ENCODE measurements at places on chromosomes 13 and 19.

- DNase-seq = no peak
These were observed 6.8 kb upstream of the ZNF561 start for GRCh38 chr19:9627856-9628255.

DNA sequence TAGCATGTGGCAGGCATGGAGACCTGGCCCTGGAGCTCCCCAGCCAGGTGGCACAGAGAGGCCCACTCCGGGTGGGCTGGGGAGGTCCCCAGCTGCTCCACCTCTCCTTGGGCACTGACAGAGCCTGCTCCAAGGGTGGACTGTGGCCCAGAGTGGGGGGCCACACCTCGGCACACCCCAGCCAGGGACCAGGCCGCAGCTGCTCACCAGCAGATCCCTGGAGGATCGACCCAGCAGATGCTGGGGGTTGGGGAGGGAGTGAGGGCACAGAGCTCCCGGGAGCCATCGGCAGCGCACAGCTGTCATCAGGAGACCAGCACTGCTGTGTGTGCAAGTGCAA, 72.0 kb upstream of the KCTD15 start:
- DNase-seq = no peak

GRCh38 chr13:36328821-36329220, 17.4 kb downstream of the SPART start:
- no peak for DNase-seq

DNA sequence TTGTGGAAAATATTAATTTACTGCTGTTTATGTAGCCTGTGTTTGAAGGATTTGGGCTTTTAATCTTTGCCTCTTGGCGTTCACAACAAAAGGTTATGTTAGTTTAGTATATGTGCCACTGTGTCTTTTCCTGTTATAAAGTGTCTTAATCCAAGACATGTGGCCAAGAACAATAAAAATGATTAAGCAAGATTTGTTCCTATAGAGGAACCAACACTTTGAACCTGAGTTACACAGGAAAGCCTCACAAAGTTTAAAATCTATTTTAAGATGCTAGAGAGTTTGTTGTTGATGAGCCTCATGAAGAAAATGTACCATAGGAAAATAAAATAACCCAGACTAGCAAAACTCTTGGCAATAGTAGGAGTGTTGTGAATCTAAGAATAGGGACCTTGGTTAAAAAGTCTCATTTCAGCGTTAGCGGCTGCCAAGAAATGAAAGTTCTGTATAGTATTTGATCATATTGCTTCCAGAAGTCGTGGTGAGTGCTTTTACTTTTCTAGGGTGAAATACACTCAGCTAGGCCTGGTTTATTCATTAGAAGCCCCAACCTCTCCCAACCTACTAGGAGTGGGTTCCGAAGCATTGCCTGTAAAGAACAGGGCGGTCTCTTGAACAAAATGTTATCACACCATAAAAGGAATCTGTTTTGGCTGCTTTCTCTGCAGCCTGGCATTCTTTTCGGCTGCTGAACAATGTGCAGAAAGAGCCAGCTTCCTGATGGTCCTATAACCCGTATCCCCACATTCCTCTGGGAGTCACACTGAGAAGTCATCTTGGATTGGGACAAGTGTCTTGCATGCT, 102.6 kb downstream of the LRCH1 start:
- DNase-seq = no peak

DNA sequence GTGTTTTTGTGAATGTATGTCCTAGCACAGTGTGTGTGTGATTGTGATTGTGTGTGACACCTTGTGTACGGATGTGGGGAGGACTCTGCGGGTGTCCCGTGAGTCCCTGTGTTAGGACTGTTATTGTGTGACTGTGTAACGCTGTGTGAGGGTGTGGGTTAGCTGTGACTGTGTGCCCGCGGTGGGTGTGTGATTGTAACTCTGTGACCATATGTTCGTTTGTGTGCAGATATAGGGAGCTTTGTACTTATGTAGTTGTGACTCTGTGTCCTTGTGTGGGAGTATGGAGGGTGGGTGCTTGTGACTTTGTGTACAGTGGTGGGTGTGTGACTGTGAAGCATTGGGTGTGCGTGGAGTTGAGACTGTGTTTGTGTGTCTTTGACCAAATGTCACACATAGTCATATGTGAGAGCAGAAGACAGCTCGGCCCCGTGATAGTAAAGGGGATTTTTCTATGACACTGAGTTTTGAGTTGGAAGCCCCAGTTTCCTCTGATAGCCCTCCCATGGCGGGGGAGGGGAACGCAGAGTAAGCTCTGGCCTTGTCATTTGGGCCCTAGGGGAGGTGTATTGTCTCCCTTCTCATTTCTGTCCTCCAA, 949 bp upstream of the ZNF260 start:
- DNase-seq = peak; percentile 69

DNA sequence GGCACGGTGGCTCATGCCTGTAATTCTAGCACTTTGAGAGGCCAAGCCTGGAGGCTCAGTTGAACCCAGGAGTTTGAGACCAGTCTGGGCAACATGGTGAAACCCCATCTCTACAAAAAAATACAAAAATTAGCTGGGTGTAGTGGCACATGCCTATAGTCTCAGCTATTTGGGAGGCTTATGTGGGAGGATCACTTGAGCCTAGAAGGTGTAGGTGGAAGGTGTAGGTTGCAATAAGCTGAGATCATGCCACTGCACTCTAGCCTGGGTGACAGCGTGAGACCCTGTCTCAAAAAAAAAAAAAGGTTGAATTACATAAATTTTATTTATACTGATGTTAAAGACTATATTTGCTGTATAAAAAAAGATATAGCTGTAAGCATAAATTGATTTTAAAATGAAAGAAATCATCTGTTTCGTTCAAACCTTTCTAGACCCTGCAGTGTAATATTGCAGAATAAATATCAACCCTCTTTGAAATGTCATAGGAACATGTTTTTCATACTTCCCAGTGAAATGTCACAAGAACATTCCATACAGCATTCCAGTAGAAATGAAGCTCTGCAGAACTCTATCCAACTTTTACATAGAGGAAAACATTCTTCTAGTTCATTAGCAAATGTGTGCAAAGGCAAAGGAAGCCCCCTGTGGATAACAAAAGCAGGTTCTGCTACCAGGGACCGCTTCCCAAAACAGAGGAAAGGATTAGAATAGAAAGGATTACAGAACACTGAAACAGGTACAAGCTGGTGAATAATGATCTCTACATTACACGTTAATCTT, 76.0 kb downstream of the CAB39L start:
- no peak for DNase-seq

- DNase-seq = no peak
These were observed 21.6 kb upstream of the SEMA6B start for GRCh38 chr19:4580961-4581665.

DNA sequence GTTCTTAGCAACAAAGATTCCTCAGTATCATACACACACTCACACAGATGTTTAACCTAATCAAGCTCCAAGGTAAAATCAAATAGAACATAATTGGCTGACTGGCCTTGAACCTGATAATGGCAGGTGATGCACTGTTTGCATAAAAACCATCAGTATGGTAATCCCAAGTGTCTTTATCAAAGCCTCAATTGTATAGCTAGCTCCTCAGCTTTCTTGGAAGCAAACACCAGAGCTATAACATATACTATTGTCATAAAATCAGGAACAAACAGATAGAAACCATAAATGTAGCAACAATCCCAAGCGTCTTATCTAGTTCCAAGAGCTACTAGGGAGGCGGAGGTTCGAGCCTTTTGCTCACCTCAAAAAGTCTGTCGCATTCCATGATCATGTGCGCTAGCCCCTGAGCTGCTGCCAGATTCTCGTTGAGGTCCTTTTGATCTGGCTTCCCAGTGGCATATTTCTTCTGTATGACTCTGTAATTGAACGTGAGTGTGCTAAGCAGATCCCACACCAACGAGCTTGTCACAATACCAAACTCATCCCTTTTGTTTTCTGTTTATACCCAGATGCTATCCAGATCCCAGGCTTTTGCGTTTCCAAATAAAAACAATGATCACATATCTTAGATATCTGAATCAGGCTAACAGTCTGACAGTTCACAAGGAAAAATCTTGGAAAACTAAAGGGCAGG, 95.3 kb downstream of the KL start:
- DNase-seq = no peak

DNA sequence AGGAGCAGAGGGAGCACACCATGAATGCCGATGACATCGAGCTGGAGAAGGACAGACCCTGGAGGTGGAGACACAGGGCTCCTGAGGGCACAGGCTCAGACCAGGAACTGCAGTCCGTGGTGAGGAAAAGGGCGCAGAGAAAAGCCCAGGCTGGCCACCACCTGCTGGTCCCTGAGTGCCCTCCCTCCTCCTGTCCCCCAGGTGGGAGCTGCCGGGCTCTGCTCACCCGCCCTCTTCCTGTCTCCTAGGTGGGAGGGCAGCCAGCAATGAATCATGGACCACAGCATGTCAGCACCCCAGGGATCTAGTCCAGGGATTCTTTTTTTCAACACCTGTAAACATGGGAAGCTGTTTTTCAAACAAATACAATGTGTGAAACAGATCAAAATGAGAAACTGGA, 94.6 kb upstream of the ARHGEF7 start:
- DNase-seq = no peak

GRCh38 chr19:55225415-55225958, 3.1 kb downstream of the TMEM86B start:
- no peak for DNase-seq

DNA sequence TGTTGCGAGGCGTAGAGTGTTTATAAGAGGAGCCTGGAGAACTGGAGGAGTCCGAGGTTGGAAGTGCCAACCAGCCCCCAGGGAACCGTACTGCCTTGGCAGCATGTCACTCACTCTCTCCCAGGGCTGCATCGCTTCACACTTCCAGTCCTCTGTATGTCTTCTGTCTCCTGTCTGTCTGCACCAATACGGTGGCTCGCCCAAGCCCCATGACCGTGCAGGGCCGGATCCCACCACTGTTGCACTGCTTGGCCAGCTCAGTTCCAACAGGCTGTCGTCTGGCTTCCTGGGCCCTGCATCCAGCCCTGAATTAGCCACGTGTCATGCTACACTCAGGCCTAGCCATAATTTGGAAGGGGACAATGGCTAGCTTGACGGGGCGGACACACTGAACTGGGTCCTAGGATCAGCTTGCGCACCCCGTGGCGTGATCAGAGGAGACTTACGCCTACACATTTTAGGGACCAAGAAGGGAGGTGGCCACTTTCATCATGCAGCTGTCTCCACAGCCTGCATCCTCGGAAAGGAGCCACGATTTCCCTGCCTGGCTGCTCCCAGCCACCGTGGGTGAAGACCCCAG, 147.1 kb downstream of the URI1 start:
- no peak for DNase-seq

DNA sequence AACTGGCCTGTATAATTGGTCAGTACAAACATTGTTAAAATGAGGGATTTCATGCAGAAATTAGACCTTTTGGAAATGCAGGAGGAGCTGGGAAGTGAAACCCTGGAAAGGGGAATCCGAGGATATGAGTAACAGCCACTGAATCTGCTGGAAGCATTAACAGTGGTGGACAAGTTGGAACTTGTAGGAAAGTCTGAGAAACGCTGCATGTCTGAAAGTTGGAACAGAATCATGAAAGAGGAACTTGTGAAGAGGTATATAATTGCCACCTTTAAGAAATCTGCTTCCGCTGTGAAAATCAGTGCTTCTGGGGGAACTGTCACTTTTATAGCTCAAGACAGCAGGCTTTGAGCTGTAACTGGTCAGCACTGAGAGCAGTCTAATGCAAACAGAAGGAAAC, 716.5 kb upstream of the PRR20A start:
- DNase-seq = no peak

- DNase-seq = peak; percentile 66
These were observed 13.2 kb upstream of the ASF1B start for GRCh38 chr19:14149509-14149994.

- DNase-seq = no peak
These were observed 5.4 kb downstream of the TM9SF2 start for GRCh38 chr13:99506634-99507033.

- DNase-seq = no peak
These were observed 22.5 kb downstream of the PABPC3 start for GRCh38 chr13:25118378-25118905.

DNA sequence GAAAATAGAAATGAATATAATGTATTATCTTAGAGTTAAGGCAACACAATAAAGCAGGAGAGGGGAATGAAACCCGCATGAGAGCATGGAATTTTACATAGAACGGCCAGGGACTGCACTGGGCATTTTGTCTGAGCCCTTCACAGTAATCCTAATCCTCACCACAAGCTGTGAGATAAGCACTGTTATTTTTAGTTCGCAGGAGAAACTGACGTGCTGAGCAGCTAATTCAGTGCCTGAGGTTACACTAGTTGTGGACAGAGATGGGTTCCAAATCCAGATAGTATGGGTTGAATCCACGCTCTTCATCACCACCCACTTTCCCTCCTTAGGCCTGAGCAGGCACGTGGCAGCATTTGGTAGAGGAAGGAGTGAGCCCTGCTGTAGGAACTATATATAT, 24.8 kb upstream of the ZNF527 start:
- no peak for DNase-seq

DNA sequence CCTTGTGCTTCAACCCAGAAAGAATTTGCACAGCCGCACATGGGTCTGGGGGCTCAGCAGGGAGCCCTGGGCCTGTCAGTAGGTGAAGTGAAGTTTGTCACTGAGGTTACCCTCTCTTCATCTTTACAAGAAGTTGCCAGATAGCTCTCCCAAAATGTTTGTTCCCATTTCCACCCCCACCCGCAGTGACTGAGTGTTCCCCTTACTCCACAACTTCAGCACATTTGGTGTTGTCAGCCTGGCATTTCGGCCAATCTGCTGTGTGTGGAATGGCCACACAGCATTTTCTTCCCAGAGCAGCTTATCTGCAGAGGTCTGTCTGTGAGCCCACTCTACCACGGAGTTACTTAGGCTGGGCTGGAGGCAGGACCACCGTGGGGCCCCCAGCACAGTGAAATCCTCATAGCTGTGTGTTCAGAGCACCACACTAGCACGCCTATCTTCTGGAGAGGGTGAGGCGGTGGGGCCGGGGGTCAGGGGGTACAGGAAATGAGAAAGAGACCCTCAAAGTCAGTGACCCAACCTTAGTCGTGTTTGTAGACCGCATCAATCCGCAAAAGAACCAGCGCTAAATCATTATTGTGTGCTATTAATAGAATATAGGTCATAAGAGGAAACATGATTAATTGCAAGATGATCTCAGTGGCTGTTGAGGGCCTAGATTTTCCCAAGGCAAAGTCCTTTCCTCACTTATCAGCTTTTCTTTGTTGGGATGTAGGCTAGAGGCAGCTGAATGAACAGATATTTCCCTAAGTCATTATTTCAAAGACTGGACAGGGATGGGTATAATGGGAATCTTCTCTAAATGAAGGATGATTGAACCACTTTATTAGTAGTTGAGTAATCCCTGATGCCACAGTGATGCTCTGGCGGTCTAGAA, 116.0 kb downstream of the SIPA1L3 start:
- DNase-seq = no peak

DNA sequence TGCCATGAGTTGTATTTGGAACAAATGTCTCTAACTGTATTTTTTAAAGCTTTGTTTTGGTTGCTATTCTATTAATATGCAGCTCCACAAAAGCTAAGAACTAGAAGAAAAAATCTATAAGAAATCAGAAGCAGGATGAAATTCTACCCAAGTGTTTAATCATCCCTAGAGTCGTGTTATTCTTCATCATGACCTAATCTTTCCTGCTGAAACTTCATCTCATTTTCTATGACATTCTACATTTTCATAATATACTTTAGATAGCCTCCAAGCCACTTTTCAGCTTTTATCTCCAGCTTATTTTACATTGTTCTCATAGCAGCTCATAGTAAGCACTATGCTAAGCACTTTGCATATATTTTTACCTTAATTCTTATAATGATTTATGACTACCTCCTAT, 302.8 kb downstream of the FOXO1 start:
- DNase-seq = no peak
